Activated T-cell treated with anti-CD3 and anti-CD28 coated beads for 4 hours (primary cell): ENCODE measurements at places on chromosomes 3 and 15.

GRCh38 chr3:173553635-173554280, 156.2 kb downstream of the NLGN1 start:
- no peak for DNase-seq

DNA sequence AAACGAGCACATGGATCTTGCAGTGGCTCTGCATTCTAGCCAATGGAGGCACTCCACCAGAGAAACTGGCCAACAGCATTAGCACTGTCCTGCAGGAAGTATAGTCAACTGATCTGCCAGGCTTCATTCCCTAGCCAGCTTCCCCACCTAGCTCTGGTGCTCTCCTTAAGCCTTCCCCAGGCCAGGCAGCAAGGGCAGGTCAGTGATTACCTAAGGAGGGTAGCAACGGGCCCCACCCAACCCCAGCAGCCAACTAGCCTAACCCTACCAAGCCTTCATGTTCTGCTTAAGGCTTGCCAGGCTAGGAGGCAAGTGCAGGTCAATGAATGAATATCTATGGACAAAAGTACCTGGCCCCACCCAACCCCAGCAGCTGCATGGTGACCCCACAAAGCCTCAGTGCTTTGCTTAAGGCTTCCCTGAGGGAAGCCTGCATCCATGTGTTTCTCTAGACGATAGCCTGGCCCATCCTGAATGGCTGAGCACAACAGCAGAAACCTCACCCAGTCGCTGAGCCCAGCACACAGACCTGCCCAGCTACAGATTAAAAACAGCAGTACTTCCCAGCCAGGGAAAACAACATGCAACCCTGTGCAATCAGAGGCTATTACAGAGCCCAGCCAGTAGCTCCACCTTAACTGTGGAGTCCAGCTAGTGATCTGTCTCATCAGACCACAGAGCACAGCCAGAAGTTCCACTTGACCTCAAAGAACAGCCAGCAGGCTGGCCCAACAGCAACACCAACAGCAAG, 28.5 kb downstream of the THBS1 start:
- no peak for DNase-seq

DNA sequence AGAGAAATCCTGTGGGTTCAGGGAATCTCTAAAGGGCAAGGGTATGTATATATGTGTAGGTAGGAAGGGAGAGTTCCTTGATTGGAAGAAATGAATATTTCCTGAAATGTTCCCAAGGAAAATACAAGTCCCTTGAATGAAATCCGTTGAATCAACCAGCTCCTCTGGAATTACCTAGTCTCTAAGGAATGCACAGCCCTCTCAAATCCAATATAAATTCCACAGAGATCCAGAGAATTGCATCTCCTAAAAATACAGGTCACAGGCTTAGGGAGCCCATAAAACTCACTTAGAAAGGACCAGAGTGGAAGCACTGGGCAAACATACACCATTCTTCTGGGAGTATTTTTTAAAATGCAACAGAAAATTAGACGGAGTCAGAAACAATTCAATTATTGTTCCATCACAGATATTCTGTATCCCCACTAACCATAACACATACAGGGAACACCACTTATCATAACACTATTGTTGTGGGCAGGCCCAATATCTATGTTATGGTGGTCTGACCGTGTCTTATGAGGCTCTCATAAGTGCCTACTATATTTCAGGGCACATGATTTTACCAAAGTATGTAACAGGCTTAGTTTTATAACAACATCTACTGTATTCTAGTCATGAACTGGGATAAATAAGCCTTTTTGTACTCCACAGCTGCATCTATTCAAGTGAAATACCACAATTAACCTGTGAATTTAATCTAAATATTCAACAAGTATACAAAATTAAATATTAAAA, 43.7 kb downstream of the IGSF11 start:
- no peak for DNase-seq

GRCh38 chr3:133384331-133385027, 15.4 kb upstream of the BFSP2 start:
- no peak for DNase-seq
